ENCODE measurements at places on chromosomes 1 and 21.

GRCh38 chr1:234926559-234927311, 201.9 kb downstream of the TOMM20 start:
- DNase-seq, result no peak

DNA sequence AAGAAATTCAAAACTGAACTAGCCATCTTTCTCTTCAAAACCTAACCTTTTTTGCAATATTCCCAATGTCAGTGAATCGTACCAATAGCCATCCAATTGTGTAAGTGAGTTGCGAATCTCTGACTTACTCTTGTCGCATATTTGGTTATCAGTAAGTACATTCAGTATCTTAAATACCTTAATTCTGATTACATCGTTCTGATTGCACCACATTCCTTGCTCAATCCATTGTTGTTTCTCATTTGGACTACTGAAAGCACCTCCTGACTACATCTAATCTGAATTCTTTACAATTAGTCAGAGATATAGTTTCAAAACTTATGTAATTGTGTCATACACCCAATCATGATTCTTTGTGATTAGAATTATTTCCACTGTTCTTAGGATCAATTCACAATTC, 16.8 kb upstream of the BRINP3 start:
- DNase-seq, result no peak

GRCh38 chr1:205436776-205437410, 15.0 kb upstream of the LEMD1 start:
- DNase-seq, result no peak

- DNase-seq, result no peak
Measured at GRCh38 chr1:16392740-16393569, 25.9 kb downstream of the SZRD1 start.

DNA sequence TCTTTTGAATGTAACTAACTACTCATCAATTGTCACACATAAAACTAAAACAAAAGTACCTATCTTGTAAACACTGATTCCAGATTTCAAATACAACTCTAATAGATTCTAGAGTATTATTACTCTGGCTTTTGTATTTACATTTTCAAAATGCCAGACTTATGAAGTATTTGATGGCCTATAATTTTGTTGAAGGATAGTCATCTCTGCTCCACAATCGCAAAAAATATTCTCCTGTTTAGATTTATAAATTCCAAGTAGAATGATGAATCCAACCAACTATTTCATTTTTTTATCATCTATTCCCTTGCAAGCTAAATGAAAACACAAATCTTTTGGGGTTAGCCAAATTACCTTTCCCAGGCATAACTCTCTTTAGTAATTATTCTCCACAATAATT, 75.0 kb upstream of the GUCA2A start:
- no peak for DNase-seq

GRCh38 chr1:248813546-248813945, 12.2 kb downstream of the SH3BP5L start:
- no peak for DNase-seq

DNA sequence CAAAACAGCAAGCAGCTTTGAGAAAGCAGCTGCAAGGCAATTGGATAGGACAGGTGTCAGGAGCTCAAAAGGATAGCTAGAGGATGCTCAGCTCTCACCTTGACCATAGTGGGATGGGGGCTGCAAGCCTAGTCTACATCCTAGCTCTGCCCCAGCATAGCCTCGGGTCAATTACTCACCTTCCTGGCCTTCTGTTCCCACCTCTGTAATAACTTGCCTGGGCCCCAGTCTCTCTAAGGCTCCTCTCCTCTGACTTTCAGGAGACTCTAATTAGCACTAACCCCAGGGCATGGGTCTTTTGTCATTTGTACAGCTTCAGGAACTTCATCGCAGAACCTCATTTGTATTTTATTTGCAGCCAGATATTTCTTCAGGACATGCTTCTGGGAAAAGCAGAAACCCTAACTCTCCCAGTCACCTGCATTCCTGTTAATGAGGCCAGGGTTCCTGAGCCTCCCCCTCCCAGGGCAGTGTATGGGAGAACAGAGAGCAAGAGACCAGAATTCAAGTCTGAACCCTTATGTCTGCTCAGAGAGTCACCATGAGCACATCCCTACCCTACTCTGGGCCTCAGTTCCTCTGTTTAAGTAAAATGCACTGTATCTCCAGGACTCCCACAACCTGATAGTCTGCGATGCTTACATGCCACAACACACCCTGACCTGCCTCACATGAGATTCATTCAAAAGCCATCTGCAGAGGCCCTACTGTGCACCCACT, 108.1 kb downstream of the MATN1 start:
- no peak for DNase-seq

DNA sequence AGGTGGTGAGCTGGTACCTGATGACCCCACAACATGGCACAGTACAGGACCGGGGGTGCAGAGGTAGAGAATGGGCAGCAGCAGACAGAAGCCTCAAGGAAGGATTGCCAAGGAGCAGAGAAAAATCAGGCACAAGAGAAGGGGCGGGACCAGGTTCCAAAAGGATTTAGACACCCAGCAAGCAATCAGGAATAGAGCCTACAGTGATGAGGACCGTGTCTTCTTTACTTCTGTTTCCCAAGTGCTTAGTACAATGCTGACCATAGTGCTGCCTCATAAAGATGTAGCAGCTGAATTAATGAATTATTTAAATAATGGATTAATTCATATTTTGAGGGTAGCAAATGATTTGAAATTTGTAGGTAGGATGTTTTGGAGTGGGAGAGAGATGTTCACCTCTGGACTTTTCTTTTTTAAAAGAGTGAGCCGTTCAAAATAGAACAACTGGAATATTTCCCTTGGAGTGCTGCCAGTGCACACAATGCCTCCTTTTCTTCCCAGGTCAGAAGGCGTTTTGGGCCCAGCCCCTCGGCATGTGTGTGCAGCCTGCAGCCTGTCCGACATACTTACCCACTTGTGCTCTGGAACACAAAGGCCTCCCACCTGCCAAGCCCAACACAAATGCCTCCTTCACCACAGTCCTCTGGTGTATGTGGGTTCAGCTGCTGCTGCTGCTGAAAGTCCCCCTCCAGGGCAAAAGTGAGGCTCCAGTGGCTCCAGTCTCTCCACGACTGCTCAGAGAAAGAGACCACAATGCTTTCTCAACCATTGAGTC, 19.6 kb downstream of the KANK4 start:
- peak; percentile 33 for DNase-seq

DNA sequence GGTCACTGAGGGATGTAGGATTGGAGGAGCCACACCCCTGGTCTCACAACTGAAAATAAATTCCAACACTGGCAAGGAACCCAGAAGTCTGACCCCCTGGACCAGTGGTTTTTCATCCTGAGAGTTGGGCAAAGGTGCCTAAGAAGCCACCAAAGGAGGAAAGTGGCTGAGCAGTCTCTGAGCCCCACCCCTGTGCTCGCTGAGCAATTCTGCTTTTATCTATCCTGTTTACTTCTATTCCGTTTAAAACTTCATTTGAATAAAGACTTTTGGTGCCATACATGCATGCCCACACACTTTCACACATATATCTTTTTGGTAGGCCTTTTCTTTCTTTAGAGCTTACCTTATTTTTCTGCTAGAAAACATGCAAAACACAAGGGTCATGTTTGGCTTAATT, 13.9 kb upstream of the CD53 start:
- DNase-seq, result peak; percentile 74

DNA sequence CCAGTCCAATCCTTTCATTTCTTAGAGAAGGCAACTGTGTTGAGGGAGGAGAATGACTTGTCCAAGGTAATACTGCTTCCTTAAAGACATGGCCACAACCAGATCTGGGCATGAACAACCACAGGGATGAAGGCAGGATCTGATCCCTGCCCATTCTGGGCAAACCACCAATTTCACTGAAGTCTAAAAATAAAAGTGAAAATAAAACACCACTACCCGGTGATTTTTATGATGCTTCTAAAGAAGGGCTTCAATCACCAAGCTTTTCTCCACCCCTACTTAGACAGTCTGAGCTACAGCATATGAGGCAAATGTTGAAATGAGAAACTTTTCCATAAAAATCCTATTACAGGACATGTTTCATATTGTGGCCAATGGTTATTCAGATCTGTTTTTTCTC, 133.0 kb downstream of the PTPN14 start:
- DNase-seq, result no peak

DNA sequence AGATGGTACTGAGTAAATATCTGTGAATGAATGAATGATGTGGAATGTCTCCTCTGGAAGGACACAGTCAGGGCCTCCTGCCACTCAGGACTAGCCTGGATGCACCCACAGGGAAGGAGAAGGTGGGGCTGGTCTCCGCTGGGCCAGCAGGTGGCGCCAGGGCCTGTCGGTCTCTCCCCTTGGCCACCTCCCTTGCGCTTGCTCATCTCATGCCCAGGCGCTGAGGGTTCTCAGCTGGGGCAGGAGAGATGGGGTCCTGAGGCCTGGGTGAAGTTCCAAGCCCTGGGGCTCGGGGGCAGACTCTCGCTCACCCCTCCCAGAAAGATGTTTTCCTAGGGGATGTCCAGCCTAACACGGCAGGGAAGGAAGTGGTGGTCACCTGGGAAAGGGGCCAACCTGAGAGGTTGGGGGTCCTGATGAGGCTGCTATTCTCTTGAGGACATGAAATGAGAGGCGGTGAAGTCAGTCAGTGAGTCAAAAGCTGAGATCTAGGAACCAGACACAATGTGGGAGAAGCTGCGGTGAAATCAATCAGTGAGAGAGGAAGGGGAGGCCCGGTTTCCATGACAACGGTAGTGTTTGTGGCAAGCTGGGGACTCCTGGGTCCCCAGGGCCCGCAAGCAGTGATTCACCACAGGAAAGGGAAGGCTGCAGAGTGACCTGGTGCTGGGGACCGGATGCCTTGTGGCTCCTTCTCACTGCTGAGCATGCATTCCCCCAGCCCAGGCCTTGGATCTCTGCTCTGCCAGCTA, 14.6 kb upstream of the MEX3A start:
- DNase-seq, result peak; percentile 97

GRCh38 chr1:108831225-108831624, 25.7 kb downstream of the AKNAD1 start:
- DNase-seq, result no peak

- DNase-seq, result no peak
Measured at GRCh38 chr1:6511561-6512244, 20.2 kb upstream of the PLEKHG5 start.

DNA sequence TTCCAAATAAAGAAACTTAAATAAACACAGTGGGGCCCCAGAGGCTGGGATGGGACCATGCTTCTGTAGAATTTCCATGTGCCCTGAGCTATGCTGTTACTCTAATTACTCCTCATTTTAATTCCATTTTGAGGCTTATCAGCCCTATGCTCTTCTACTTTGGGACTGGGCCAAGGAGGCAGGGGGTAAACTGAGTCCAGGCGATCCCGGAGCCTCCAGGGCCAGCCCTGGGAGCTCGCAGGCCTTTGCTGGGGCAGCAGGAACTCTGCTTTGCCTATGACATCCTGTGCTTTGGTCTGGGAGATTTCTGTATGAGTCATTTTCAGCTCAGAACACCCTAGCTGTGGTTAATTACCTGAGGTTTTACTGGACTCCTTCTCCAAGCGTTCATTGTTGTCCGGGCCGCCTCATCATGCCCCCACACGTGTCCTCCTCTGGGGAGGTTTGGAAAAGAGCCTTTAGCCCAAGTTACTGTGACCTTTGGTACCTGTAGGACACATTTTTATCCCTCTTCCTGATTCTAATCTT, 95.7 kb downstream of the RHOU start:
- no peak for DNase-seq

DNA sequence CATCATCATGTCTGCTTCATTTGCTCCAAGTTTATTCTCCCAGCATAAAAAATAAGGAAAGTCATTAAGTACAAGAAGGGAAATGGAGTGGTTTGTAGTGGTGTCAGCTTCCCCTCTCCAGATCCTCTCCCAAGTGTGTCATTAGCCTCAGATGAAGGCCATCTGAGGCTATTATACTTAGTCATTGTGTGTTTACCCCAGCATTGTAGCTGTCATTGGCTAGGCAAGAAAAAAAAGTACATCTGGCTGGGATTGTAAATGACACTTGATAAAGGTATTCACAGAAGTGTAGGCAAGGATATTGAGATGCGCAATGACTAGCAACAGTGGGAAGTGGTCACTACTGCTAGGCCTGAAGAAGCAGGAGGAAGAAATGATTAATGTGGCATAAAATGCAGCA, 316.9 kb upstream of the SGIP1 start:
- DNase-seq, result no peak

- no peak for DNase-seq
Measured at GRCh38 chr21:40047211-40047610, 180.0 kb downstream of the PCP4 start.

DNA sequence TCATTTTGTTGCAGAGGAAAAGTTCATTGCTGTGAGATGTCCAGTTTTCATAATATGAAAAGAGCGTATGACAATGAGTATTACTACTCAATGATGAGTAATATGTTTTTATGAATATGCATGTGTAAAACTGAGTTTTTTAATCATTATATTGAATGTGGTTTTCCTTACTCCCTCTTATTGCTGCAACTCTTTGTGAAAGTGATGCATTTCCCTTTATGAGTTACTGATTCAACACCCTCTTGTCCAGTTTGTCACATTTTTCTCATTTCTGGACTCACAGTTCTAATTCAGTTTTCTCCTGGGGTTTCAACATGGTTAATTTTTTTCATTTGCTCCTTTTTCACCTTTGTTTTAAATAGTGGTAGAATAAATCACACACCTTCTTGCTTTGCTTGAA, 35.2 kb upstream of the KCNJ15 start:
- no peak for DNase-seq

- peak; percentile 86 for DNase-seq
Measured at GRCh38 chr1:207565546-207566468, 69.8 kb downstream of the CR1 start.

- no peak for DNase-seq
Measured at GRCh38 chr1:68010543-68010942, 39.9 kb downstream of the DIRAS3 start.

- no peak for DNase-seq
Measured at GRCh38 chr1:234960722-234961455, 167.7 kb downstream of the TOMM20 start.

- peak; percentile 43 for DNase-seq
Measured at GRCh38 chr1:66542811-66543767, 9.1 kb downstream of the SGIP1 start.

GRCh38 chr1:34166191-34166624, 1.2 kb upstream of the CSMD2 start:
- peak; percentile 86 for DNase-seq

- DNase-seq, result no peak
Measured at GRCh38 chr1:162910161-162910560, 49.2 kb upstream of the CCDC190 start.

GRCh38 chr1:152917794-152918193, 9.4 kb downstream of the IVL start:
- DNase-seq, result no peak

- DNase-seq, result no peak
Measured at GRCh38 chr1:230064283-230064682, 2.8 kb upstream of the GALNT2 start.

GRCh38 chr1:110112656-110113055, 413 bp downstream of the UBL4B start:
- DNase-seq, result no peak

GRCh38 chr1:208781391-208782045, 537.3 kb upstream of the PLXNA2 start:
- no peak for DNase-seq

- DNase-seq, result no peak
Measured at GRCh38 chr1:89553157-89553556, 28.5 kb downstream of the LRRC8B start.

- no peak for DNase-seq
Measured at GRCh38 chr1:66374561-66375111, 159.3 kb upstream of the SGIP1 start.

All from posterior cingulate gyrus (tissue), 11 donors.